Activated T-helper 1 cell treated with anti-CD3 and anti-CD28 coated beads, Interleukin-2, amount 50 U/mL, for 16 hours (primary cell): ENCODE measurements at places on chromosomes 13 and 19.

DNA sequence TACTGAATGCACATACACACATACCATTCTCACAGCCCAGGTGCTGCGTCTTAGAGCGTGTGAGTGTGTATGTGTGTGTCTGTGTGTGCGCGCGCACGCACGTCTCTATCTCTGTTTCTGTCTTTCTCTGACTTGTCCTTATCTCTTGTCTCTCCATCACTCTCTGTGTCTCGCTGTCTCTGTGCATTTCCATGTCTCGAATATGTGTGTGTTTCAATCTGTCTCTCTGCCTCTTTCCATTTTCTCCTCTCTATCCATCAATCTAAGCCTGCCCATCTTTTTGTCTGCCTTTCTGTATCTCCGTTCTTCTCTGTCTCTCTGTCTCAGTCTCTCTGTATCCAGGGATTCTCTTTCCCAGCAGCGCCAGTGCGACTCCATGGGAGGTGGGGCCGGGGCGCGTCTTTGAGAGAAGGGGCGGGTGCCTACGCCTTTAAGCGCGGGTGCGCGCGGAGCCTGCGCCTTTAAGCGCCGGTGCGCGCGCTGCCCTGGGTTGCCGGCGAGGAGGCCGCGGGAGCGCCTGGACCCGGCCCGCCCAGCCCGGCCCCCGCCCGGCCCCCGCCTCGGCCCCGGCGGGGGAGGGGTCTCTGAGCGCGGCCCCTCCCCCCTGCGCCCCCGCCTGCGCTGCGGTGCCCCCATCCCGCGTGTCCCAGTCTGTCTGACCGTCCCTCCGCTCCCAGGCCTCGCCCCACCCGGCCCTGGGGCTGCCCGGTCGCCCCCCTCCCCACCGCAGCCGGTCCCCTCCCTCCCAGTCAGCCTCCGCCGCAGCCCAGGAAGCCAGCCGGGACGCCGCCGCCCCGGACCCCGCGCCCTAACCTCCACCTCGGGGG lies at the start of gene LRFN3:
TSS of gene LRFN3 (plus strand) at position 464 of the 827 bp plus-strand sequence. CDS start 3,052 bp downstream, outside the sequence.
- DNase-seq = peak; percentile 23

- no peak for DNase-seq
Measured at GRCh38 chr13:85772367-85772766, 26.9 kb downstream of the SLITRK6 start.

DNA sequence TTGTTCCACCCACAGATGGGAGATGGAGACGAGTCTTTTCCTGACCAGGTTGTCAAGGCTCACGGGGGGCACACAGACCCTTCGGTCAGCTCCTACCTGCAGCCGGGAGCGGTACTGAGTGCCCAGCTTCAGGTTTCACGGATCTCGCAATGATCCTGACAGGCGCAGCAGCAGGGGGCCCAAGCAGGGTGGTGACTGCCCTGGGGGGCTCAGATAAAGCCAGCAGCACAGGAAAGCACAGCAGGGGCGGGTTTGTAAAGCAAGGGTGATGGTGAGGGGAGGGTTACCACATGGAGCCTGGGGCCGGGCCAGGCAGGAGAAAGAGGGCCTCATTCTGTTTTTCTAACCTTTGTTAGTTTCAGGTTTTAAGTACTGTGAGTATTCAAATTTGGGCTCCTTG lies 41.7 kb upstream of the ATP11A start:
- DNase-seq = no peak

GRCh38 chr13:33953781-33954180 lies 135.8 kb downstream of the RFC3 start:
- no peak for DNase-seq

DNA sequence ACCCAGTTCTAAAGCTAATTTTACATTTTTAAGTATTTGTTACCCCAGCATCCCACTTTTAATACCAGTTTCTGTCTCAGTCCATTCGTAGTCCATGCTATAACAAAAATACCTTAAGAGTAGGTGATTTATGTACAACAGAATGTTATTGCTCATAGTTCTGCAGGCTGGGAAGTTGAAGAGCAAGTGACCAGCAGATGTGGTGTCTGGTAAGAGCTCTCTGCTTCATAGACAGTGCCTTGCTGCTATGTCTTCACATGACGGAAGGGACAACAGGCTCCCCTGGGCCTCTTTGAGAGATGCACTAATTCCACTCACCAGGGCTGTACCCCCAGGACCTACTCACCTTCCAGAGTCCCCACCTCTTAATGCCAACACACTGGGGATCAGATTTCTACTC lies 96.6 kb downstream of the COL4A2 start:
- no peak for DNase-seq

- no peak for DNase-seq
Measured at GRCh38 chr19:39805104-39805503, 26.4 kb downstream of the LEUTX start.

- DNase-seq = no peak
Measured at GRCh38 chr13:19587635-19588300, 26.4 kb upstream of the TPTE2 start.

DNA sequence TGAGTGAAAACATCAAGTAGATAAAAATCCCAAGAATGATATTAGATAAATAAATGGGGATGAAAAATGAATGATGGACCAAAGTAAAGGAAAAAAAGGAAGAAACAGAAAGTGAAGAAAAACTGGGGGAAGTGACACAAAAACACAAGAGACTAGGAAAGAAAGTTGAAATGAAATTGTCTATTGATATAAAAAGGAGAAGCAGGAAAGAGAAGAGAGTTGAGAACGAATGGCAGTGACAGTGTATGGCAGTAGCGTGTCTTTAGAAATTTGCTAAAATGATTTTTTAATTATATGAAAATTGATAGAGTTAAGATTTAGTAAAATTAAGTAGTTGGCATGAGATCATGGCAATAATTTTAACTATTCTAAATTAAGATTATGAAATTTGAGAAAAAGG lies 36.3 kb upstream of the SGCG start:
- no peak for DNase-seq

DNA sequence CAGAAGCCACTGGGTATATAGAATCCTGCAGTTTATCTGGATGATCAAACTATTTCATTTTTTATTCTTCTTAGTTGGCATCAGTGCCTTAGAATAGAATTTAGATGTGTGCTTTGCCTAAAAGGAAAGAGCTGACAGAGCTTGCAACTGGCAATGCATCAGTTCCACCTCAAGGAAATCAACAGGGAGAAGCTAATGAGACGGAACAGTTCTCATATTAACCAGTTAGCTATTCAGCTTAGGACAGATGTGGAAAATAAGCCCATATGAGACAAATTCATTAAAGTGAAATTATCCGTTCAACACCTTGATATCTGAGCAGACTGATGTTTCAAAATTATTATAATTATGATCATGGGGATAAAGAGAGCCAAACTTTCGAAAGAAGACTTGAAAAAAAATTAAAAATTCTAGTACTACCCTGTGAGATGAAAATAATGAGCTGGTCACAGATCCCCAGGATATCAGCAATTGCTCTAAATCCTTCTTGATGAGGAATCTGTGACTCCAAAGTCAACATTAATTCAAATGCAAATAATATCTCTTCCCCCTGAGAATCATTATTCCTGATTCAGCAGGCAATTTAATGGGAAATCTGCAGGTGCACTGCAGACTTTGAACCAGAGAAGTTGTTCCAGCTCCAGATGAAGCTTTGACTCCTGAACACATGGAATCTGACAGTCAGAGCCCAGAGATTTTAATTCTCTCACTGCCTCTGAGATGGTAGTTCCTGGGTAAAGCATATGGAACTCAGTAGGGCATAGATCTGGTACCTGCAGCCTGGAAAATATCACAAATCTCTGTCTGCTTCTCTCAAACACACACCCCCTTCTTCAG lies 486.8 kb downstream of the FOXO1 start:
- no peak for DNase-seq

DNA sequence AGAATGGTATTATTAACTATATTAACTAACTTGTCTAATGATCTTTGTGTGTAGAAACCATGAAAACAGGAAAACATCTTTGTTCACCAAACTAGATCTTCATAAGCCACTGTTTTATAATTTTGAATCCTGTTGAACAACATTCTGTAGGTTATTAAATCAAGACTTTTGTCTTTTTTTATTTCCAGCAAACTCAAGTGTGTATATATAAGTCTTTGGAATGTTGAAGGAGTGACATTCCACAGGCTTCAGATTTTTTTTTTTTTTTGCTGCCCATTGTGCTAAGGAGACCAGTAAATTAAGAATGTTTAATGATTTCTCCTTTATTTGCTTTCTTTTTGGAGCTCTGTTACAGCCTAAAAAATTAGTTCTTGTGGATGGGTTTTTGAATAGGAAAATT lies 89.6 kb downstream of the LMO7 start:
- DNase-seq = no peak

- no peak for DNase-seq
Measured at GRCh38 chr13:87172166-87172835, 498.9 kb upstream of the SLITRK5 start.

DNA sequence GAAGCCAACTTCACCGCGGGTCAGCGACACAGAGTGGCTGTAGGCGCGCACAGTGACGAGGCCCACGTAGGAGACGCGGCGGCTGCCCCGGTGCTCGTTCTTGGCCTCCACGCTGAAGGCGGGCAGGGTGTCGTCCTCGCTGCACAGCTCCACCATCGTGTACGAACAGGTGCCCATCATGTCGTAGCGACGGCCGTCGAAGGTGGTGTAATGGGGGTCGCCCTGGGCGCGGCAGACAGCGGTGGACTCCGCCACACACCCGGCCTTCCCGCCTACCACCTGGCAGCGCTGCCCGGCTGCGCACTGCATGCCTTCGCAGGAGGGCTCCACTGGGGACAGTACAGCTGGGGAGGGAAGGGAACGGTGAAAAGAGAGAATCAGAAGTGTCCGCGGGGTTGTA lies 10.0 kb downstream of the FCGBP start:
- no peak for DNase-seq

DNA sequence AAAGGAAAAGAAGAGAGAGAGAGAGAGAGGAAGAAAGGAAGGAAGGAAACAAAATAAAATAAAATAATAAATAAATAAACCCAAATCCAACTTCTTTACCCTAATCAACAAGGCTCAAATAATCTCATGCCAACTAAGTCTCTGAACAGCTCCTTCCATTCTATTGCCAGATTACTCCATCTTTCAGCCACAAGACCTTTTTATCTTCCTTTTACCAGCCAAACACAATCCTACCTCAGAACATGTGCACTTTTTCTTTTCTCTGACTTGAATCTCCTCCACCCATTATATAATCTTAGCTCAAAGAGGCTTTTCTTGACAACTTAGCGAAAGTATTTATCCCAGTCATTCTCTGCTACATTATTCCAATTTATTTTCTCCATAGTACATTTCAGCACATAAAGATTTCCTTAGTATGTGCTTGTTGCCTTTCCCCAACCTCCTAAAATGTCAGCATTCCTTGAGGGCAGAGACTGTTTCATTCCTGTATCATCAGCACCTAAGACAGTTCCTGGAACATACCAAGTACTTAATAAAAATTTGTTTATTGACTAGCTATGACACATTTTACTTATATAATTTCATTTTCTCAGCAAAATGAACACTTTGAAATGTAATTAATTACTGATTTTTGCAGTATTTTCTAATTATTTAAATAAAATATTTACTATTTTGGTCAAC lies 33.5 kb upstream of the USPL1 start:
- DNase-seq = no peak

- no peak for DNase-seq
Measured at GRCh38 chr13:103354171-103354570, 288.0 kb upstream of the SLC10A2 start.

GRCh38 chr19:3450796-3451411 lies 29.4 kb downstream of the SMIM24 start:
- no peak for DNase-seq

- no peak for DNase-seq
Measured at GRCh38 chr19:47729468-47729798, 15.9 kb upstream of the NOP53 start.

DNA sequence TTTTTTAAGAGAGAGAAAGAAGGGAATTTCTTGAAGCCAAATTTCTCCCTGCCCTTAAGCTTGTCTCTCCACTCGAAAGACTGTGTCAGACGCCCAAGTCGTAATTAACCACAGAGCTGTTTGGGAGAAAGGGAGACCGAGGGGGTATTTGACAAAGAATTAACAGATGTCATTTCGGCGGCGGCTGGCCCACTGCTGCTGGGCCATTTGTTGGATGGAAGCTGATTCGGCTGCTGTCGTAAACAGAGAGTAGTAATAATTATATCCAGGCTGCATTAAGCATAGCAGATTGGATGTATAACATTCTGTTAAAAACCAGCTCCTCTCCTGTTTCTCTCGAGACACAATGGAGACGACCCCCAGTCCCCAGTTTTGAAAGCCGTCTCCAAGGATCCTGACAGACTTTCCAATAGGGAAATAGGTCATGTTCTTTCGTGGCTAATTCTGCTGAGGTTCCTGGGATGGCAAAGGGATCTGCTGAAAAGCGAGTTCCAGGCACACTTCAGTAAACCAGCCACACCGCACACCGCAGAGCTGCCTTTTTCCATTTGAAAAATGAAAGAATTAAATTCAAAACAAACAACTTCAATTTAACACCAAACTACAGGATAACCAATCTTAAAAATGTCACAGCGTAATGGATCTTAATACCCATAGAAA lies 71.5 kb downstream of the KCTD15 start:
- no peak for DNase-seq

DNA sequence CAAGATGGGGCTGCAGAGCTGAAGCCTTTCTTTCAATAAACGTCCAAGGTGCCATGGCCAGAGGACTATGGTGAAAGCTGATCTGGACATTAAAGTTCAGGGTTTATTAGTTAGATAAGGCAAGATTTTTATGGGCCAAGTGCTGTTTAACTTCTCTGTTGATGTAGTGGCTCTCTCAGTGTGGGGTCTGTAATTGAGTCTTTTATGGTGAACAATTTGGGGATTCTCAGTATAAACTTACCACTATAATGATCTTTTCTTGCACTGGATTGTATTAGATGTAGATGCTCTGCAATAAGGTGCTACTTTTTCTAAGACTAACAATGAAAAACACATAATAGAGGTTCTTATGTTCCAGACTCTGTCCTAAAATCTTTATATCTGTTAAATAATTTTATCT lies 190.1 kb upstream of the KLF12 start:
- DNase-seq = no peak

DNA sequence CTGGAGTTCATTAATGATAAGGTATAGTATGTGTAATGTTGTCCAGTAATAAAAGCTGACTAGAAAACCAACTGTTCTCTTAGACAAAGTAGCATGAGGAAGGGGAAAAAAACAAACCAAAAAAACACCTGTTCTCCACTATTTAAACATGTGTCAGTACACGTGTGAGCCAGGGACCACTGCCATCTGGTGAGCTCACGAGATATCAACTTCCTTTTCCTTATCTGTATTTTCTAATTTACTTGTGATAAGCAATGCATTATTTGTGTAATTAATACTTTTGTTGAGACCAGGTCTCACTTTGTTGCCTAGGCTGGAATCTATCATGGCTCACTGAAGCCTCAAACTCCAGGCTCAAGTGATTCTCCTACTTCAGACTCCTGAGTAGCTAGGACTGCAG lies 4.3 kb upstream of the SIX5 start:
- no peak for DNase-seq

DNA sequence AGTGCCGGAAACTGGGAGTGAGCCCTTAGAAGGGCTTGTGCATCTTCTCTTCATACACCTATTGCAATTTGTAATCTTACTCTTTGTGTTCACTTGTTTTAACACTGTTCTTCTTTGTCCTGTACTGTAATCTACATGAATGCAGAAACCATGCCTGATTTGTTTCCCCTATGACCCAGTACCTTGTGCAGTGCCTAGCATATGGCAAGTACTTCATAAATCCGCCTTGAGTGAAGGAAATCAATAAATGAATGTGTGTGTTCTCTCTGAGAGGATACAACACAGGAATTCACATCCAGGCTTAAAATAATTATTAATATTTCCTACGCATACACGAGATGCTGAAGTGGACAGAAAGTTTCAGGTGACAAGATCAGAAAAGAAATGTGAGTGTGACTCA lies 172.6 kb downstream of the GPC6 start:
- no peak for DNase-seq
